Sciatic nerve (tissue), 2 donors: ENCODE measurements at places on chromosomes 2 and 18.

- DNase-seq: no peak
Measured at GRCh38 chr2:190804182-190804795, 76.3 kb upstream of the GLS start.

GRCh38 chr2:111135237-111135909 is 14.7 kb downstream of the BCL2L11 start:
- no peak for DNase-seq

- DNase-seq: no peak
Measured at GRCh38 chr2:234990300-234990699, 38.5 kb downstream of the SH3BP4 start.

GRCh38 chr2:38128653-38129052 is 52.7 kb upstream of the CYP1B1 start:
- no peak for DNase-seq

DNA sequence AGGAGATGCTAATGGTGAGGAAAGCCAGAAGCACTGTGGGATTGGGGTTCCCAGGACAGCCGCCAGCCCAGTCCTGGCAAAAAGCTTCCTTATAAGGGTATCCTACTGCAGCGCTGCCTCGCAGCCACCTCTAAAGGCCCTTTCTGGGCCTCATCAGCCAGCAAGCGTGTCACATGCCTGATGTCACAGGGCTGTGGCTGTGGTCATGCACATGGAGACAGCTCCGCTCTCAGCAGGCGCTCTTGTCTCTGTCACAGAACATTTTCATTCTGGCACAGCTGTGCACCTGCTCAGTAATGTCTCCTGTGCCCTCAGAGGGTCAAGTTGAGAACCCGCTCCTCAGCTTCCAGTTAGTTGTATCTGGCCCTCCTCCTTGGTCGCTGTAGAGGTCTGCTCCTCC is 17.7 kb upstream of the MAL start:
- DNase-seq: no peak

DNA sequence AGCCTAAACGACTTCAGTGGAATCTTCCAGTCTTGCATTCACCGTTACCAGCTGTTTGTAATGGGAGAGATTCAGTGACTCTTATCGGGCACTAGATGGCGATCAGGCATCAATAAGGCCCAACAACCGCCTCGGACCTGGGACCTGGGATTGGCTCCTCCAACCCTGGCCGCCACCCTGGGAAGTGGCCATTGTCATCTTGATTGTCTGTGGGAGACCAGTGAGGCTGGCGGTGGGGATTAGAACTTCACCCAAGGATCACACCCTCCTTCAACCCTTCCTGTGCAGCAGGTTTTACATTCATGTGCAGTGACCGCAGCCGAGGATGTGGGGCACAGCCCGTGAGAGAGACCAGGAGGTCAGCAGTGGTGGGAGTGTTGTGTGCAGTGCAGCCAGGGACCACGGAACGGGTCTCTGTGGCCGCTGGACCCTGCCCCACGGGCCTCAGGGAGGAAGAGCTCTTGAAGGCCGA is 85.3 kb downstream of the SPP2 start:
- peak; percentile 68 for DNase-seq

- no peak for DNase-seq
Measured at GRCh38 chr2:152874955-152875354, 156.5 kb downstream of the ARL6IP6 start.

GRCh38 chr18:23825496-23825895 is 136.2 kb downstream of the LAMA3 start:
- no peak for DNase-seq

- no peak for DNase-seq
Measured at GRCh38 chr2:47798631-47799030, 15.7 kb downstream of the MSH6 start.

DNA sequence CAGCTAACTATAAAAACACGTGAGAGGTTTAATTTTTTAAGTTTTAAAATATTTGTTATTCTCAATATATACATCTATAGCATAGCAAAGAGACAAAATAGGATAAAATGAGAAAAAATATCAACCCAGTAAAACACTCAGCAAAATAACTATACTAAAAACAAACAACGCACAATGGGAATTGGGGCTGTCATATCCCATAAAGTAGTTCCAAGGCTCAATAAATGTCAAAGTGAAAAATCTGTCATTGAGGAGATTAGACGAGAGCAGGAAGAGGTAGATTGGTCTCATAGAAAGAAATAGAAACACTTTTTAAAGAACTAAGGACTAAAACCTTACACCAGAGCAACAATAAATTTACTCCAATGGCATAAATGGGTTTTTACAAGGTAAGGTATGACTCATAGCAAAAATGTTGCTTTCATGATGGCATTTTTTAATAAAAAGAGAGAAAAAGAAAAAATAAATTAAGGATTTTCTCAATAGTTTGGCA is 153.7 kb downstream of the EVA1A start:
- DNase-seq: no peak

DNA sequence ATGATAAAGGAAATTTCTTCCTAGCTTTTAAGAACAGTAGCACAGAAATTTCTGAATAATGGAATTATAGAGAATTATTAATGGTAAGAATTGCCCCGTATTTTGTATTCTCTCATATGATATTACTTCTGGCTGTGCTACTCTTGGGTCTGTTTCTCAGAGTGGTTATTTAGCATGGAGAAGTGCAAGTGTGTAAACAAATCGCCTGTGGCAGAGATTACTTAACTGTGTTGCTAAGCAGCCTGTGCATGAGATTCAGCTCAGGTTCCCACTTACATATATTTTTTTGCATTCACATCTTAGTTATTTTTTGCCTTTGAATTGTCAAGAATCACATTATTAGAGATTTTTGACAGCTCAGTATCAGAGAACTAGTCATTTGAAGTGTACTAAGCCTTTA is 80.1 kb upstream of the NFATC1 start:
- no peak for DNase-seq

DNA sequence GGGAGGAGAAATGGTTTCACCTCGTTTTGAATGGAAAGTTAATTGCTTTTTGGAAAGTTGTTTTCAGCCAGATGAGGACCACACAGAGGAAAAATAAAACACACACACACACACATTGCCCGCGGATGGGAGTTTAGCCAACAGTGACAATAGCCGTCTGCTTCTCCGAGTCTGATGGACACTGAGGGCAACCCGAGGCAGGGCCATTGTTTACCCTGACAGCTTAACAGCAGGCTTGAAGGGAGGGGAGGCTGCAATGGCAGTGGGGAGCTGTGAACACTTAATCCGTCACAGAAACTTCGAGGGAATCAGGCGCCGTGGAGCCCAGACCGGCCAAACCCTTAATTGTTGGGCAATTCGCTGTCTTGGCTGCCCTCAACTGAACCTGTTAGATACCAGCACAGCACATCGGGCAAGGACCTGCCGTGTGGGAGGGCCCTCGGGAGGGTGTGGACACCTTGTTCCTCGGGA is 145.9 kb downstream of the ACKR3 start:
- DNase-seq: peak; percentile 76

DNA sequence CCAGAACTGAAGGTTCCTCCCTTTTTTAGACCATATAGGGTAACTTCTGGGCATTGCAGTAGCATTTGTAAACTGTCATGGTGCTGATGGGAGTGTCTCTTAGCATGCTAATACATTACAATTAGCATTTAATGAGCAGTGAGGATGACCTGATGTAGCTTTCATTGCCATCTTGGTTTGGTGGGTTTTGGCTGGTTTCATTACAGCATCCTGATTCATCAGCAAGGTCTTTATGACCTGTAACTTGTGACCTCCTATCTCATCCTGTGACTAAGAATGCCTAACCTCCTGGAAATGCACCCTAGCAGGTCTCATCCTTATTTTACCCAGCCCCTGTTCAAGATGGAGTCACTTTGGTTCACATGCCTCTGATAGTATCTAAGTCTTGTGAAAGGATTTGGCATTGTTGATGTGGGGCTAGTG is 159.0 kb downstream of the TMX3 start:
- no peak for DNase-seq

DNA sequence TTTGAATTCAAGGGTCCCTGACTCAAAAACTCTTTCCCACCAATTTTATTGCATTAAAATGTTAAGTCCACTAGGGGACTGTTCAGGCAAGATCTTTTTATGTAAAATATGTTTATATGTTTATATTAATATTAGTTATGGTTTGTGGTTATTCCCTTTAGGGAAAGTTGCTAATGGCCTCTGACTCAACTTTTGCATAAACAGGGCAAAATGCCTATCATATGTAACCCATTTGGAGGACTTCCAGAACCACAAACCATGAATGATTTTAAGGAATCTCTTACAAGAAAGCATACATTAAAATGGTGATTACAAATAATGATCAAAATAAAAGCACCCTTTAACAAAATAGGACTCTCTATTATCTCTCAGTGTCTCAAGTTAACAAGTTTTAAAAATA is 1484.5 kb upstream of the ZEB2 start:
- DNase-seq: no peak

DNA sequence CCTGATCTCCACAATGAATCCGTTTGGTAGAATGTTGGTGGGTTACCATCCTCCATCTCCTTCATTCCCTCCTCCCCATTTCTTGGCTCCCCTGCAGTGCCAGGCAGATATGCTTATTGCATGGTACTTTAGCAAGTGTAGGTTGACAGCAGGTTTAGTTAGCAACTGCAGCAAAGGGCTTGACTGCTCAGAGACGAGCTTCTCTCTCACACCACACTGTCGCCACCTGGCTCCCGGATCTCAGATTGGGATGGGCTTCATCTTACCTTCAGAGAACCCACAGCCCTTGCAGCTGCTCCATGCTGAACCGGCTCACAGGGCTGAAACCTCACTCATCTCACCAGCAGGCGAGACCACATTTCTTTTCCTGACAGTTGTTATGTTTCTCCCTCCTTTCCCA is 88.8 kb downstream of the VWA3B start:
- DNase-seq: no peak

GRCh38 chr18:63683890-63684289 is 18.9 kb upstream of the SERPINB11 start:
- DNase-seq: no peak

- no peak for DNase-seq
Measured at GRCh38 chr2:199160081-199160480, 297.7 kb downstream of the SATB2 start.

DNA sequence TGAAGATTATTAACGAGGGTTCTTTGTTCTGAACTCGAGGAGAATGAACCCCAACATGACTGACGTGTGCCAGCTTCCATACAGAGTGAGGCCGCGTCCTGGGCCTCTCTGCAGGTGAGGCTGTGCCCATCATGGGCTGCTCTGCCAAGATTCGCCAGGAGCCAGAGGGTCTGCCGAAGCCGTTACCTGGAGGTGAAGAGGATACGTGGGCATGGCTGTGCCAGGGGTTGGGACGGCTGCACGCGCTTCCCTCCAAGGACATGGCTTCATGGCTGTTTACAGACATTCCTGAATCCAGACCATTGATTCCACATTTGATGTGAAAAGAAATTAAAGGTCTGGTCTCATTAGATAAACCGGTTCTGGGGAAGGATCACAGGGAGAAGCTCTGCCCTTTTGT is 211.4 kb upstream of the SALL3 start:
- DNase-seq: no peak

- no peak for DNase-seq
Measured at GRCh38 chr2:172249334-172249733, 146.6 kb upstream of the DLX2 start.

GRCh38 chr18:5543773-5544389 is at the start of gene EPB41L3:
TSS of gene EPB41L3 (minus strand) at chr18:5543997. CDS start at chr18:5489183, 54,814 bp downstream.
- DNase-seq: peak; percentile 73

DNA sequence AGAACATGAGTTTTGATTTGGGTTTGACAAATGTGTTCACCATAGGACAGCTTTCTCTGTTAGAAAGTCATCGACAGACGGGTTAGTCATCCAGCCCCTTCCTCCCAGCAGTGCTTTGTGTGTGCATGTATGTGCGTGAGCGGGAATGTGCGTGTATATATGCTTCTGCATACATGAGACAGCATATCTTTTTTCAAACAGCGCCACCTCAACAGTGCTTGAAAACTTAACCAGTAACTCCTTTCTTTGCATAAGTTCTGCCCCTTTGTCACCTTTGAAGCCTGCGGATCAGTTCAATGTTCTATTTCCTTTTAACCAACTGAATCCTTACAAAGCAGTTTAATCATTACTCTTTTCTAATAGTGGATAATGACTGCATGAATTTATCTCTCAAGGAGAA is 351.4 kb downstream of the LPIN1 start:
- DNase-seq: no peak

DNA sequence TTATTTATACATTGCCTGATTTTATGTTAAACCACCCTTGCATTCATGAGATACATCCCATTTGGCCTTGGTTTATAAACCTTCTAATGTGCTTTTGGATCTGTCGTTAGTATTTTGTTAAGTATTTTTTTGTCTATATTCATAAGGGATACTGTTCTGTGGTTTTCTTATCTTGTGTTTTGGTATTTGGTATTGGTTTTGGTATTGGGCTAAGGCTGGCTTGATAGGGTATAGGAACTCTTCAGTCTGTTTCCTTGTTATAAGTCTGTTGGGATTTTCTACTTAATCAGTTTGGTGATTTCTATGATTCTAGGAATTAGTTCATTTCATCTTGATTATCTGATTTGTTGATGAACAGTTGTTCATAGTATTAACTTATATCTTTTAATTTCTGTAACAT is 49.2 kb downstream of the RELCH start:
- DNase-seq: no peak

GRCh38 chr2:196590286-196590685 is 49.2 kb upstream of the CCDC150 start:
- no peak for DNase-seq

DNA sequence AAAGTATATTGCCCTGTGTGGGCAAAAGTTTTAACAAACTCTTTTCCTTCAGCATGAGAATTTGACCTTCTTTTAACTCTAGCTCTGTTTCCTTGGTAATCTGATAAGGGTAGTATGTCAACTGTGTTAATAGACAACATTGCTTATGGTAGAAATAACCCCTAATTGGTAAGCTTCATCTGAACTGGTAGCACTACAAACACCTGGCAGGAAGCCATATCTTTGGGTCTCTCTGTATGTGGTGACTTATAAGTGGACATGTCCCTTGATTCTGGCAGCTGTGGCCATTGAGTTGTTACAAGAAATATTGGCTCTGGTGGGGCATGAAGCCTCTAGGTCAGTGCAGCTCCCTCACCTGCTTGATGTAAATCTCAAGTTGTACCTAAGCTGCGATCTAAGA is 46.9 kb downstream of the MBD5 start:
- no peak for DNase-seq

DNA sequence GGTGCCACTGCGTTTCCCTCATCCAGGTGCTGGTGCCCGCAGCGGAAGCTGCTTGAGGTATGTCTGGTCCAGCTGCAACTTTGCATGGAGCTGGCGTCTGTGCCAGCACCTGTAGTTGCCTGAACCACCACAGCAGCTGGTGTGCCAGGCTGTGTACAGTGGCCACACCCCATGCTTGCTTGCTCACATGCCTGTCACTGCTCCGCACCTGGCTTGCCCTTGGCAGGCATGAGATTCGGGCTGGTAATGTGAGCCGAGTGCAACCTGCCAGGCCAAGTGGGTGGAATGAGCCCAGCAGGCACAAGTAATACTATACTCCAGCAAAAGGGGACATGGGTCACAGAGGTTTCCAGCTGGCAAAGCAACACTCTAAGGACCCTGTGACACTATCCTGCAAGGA is 1123.3 kb upstream of the ACVR2A start:
- no peak for DNase-seq

- DNase-seq: no peak
Measured at GRCh38 chr18:54116541-54117257, 107.8 kb downstream of the MBD2 start.
